Cardiac fibroblast (primary cell): ENCODE measurements at places on chromosomes 11 and 22.
A peak's percentile ranks its signal among the peaks of the same experiment; 100 is the strongest.

GRCh38 chr22:19527861-19528417, 3.7 kb upstream of the CLDN5 start:
- no peak for DNase-seq

DNA sequence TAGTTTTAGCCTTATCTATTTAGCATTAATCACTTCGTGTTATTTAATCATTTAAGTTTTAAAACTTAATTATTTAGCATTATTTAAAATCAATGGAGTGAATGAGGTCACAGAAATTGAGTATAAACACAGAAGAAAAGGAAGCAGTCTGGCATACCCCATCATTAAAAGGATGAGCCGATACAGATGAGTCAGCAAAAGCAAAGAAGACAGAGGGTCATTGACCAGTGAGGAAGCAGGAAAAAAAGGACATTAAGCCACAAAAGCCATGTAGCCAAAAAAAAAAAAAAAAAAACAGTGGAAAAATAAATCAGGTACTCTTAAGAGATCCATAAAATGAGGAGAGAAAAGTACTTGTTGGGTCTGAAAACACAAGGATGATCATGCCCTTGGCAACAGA, 71.5 kb downstream of the TYR start:
- DNase-seq: no peak

DNA sequence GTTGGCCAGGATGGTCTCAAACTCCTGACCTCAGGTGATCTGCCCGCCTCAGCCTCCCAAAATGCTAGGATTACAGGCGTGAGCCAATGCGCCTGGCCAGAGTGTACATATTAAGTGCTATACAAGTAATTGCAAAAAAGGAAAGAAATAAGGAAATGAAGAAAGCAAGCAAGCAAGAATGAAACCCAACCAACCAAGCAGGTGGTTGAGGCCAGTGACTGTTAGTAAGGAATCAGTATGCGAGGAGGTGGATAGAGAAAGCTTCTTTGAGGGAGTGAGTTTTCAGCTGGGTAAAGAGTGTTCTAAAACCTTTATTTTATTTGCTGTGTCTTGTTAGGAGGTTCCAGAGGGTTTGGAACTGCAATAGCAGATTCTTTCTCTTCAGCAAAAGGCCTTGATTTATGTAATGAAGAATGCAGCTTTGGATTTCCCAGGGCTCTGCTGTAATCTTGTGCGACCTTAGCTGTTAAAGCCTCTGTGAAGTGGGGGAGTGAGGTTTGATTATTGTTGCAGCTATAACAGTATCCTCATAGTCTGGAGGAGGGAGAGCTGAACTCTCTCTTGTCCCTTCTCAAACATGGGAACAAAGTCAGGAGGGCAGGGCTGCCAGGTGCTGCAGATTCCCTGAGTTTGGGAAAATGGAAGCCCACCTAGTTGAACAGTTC, 5.7 kb downstream of the AMPD3 start:
- DNase-seq: no peak

GRCh38 chr11:23684701-23685100, 812.2 kb upstream of the LUZP2 start:
- DNase-seq: no peak

- no peak for DNase-seq
These were observed 106.0 kb downstream of the CSNK2A3 start for GRCh38 chr11:11247086-11247485.

GRCh38 chr11:6670202-6670830, 12.8 kb downstream of the MRPL17 start:
- no peak for DNase-seq

GRCh38 chr22:19639610-19640135, 74.6 kb upstream of the SEPTIN5 start:
- DNase-seq: no peak

- DNase-seq: peak; percentile 26
These were observed 101.7 kb downstream of the ATM start for GRCh38 chr11:108324587-108324986.

DNA sequence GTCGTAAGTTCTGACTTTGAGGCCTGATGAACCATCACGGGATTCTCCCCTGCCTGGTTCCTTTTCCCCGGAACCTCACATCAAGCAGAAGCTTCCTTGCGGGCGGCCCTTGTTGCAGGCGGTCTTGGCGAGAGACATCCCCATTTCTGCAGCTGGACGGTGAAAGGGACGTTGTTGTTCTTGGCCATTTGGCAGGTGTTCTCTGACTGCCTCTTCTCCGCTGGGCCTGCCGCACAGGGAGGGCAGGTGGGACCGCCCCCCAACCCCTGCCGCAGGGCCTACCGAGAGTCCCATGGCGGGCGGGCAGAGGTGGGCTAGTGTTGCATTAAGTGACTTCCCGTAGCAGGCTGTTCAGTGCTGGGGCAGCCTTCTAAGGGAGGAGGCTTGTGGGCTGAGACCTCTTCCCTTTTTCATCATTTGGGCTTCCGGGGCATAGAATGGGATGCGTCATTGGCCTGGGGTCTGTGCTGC, 26.9 kb upstream of the GRAMD4 start:
- no peak for DNase-seq

- DNase-seq: peak; percentile 72
These were observed 15.9 kb upstream of the MMP7 start for GRCh38 chr11:102546427-102546826.

- DNase-seq: peak; percentile 36
These were observed 69.1 kb upstream of the AKIP1 start for GRCh38 chr11:8841899-8842298.

GRCh38 chr11:102850973-102851745, 7.8 kb upstream of the MMP3 start:
- DNase-seq: peak; percentile 2

DNA sequence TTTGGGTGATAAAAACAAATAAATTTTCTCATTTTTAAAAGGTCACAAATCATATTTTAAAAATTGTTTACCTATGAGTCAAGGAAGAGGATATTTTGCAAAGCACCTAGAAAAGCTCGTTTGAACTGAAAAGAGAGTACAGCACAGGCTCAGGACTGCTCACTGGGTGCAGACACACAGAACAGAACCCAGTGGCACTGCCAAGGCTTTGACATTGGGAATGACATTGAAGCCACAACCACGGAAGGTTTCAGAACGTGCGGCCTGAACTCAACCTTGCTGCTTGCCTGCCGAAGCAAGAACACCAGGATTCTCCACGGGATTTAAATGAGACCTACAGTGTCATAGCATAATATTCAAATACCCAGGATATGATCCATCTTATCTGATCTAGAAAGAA, 597.1 kb upstream of the B3GAT1 start:
- DNase-seq: no peak

- no peak for DNase-seq
These were observed 11.6 kb upstream of the EHF start for GRCh38 chr11:34609187-34609751.

GRCh38 chr11:33687733-33688479, 12.7 kb downstream of the C11orf91 start:
- DNase-seq: peak; percentile 87
